ENCODE measurements at places on chromosomes 5 and 9.

GRCh38 chr5:16304846-16305245 is 125.3 kb upstream of the MARCHF11 start:
- no peak for ATAC-seq

DNA sequence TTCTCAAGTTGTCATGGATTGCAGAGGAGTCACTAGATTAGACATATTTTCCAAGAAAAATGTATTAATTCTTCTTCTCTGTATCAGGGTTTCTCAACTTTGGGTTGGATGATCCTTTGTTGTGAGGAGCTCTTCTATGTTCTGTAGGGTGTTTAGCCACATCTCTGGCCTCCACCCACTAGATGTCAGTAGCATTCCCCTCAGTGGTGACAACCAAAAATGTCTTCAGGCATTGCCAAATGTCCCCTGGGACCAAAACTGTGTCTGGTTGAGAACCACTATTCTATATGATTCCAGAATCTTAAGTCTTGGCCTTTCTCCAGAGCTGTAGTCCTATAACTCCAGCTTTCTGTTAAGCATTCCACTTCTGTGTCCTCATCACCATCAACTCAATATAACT is 220.9 kb downstream of the KIAA0825 start:
- ATAC-seq, result no peak

GRCh38 chr5:168669668-168670378 is 90.7 kb upstream of the PANK3 start:
- ATAC-seq, result no peak

DNA sequence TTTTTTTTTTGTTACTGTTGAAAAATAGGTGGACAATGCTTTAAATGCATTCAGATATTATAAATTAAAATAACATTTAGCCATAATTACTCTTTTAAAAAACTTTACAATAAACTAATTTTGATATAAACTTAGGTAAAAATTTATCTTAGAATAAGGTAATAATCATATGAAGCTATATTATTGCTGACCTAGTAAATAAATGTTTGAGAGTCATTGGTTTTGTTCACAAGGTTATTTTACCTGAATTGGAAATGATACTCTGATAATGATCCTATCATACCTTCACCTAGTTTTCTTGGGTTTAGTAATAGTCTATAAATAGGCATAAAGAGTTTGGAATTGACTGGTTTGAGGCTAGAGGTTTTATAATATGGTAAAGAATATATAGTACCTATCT is 1076.4 kb upstream of the CDH6 start:
- ATAC-seq, result no peak

DNA sequence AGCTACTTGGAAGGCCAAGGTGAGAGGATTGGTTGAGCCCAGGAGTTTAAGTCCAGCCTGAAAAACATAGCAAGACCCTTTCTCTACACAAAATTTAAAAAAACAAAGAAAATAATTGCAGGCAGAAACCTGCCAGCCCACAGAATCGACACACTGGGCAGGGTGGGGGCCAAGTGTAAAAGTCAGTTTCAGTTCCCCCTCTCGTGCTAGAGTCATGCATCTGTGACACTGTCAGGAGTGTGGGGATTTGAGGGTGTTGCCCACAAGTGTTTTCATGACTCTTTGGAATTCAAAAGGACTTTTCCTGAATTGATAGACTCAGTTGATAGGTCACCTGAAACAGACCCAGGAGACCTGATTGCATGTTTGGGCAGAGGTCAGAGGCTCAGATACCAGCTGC is 47.6 kb downstream of the PRRC2B start:
- no peak for ATAC-seq

GRCh38 chr9:19032406-19032805 is 603 bp downstream of the SAXO1 start:
- ATAC-seq, result no peak

- no peak for ATAC-seq
These were observed 55.0 kb upstream of the APC start for GRCh38 chr5:112682621-112683061.

- ATAC-seq, result no peak
These were observed 112.3 kb upstream of the SMIM23 start for GRCh38 chr5:171673328-171673727.

DNA sequence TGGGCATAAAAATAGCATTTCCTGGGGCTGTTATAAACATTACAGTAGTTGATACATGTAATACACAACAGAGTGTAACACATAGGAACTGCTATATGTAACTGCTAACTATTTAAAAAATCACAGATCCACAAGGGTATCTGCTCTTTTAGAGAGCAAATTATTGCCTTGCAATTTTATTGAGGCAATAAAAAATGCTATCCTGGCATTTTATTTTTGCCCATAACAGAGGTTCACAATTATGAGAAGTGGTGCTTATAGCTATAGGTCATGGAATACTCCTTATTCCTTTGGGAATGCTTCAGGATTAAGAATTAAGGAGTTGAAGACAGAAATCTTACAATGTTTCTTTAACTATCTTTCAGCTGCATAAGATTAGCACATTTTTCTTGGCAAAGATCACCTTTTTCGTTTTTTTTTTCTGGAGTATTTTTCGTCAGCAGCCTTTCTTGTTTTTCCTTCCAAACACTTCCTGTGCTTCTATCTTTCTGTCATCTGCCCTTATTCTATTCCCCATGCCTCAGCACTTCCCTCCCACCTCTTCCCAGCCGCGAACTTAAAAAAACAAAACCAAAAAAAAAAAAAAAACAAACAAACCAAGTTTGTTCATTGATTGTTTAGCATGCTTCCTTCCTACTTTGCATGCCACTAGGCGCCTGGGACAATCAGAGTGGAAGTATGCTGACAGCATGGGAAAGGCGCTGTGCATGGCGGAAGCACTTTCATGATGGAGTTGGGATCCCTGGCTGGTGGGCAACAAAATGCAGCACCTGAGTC is 264.2 kb downstream of the MAST4 start:
- ATAC-seq, result no peak

- no peak for ATAC-seq
These were observed 150.1 kb downstream of the BNC2 start for GRCh38 chr9:16720386-16720785.

GRCh38 chr9:105698348-105698870 is 4.1 kb downstream of the TMEM38B start:
- no peak for ATAC-seq

- ATAC-seq, result peak; percentile 80
These were observed 41.5 kb downstream of the SECISBP2 start for GRCh38 chr9:89359751-89360261.

- no peak for ATAC-seq
These were observed 34.3 kb downstream of the SLC44A1 start for GRCh38 chr9:105278751-105279150.

- no peak for ATAC-seq
These were observed 17.6 kb upstream of the CDK7 start for GRCh38 chr5:69217151-69217511.

GRCh38 chr5:76790632-76791290 is 28.1 kb upstream of the F2RL1 start:
- peak; percentile 94 for ATAC-seq

DNA sequence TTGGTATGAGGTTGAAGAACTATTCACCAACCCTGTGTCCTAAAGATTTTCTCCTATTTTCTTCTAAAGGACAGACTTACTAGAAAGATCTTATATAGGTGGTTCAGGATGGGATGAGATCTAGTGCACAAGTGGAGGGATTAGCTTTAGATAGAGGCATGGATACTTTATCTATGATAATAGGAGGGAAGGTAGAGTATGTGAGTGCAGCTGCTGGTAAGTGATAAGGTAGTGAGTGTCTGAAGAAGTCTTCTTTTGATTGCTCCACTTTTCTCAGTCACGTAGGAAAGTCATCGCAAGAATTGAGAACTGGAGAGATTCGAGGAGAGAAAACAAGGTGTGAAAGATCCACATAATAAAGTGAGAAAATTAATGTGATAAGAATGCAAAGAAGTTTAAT is 6.0 kb upstream of the NDUFS4 start:
- no peak for ATAC-seq

DNA sequence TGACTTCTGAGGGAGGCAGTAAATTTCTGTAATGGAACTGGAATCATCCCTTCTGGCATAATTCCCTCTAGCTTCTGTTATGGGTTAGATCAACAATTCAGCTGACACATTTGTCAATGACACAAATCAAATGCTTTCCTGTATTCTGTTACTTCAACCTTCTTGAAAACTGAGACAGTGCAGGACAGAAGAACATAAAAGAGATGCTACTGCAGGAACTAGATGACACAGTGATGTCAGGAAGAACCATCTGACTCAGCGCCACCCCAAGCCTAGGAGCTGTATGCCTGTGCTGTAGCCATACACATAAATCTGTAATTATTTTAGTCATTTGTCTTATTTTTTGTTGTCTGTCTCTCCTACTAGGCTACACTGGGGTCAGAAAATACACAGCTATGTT is 18.2 kb upstream of the CEP120 start:
- ATAC-seq, result peak; percentile 82

- no peak for ATAC-seq
These were observed 283.3 kb downstream of the TMEM167A start for GRCh38 chr5:82793808-82794419.

DNA sequence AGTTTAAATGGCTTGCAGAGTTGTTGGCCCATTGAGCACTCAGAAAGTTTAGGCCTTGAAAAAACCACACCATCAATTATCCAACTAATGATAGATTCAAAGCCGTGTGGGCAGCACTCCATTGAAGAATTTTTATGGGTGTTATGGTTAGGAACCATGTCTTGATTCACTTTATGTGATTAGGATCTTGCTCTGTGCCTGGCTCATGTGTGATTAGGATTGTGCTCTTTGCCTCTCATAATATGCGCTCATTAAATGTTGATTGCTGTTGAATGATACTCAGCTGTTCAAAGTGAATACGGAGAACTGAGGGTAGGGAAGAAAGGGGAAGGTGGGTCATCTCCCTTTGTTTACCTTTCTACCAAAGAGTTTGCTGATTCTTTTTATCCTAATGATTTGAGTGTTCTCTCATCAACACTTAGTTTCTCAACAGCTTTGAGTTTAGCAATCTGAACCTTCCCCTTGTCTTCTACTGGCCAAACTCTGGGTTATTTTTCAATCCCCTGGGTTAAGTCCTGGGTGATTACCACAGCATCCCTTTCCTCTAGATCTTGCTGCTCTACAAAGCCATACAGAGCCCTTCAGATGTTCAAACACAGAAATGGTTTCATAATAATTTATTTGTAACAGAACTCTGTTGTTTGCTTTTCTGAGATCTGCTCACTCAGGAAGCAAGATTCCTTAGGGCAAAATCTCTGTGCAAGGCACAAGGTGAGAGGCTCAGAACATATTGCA is 668.8 kb upstream of the RGMB start:
- no peak for ATAC-seq

- ATAC-seq, result no peak
These were observed 658.1 kb upstream of the ARRDC3 start for GRCh38 chr5:92041206-92041605.

DNA sequence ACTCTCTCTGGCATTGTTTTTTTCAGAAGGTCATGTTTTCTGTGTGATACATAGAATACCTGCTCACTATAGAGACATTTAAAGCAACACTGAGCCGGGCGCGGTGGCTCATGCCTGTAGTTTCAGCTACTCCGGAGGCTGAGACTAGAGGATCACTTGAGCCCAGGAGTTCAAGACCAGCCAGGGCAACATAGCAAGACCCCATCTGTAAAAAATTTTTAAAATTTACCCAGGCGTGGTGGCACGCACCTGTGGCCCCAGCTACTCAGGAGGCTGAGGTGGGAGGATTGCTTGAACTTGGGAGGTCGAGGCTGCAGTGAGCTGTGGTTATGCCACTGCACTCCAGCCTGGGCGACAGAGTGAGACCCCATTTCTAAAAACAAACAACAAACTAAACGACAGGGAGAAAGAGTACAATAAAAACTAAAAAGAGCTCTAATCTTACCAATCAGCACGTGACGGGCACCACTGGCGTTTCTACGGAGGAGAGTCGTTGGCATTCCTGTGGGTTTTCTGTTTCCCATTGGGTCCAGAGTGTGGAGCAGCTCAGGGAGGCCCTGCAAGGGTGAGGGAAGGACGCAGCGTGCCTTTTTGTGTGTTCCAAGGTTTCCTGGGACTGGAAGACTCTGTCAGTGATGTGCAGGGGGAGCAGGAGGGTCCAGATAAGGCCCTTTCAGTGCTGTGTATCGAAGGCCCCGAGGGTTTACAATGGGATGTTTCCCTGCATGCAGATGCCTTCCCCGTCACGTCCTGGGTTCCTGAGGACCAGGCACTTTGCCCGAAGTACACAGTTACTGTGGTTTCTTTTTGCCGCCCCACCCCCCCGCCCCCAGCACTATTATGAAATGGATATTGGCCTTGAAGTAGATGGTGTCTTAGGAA is 7.2 kb upstream of the RNU6ATAC start:
- ATAC-seq, result no peak

- no peak for ATAC-seq
These were observed 62.0 kb downstream of the DROSHA start for GRCh38 chr5:31469886-31470285.

DNA sequence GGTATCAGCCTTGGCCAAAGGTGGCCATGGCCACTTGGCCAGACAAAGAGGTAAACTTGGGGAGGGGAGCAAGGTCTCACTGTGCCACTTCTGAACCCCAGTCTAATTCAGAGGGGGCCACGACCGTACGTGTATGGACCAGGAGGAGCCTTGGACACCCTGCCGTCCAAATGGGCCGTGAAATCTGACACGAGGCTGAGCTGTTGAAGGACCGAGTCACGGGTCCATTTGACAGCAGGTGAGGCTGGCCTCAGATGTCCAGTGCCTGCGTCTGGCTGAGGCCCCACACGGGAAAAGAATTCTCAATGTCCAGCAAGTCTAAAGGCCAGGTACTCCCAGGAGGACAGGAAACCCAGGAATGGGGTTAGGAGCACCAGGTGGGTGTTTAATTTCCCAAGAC is 17.7 kb downstream of the CMBL start:
- ATAC-seq, result no peak

- no peak for ATAC-seq
These were observed 45.9 kb downstream of the AMBP start for GRCh38 chr9:114031948-114032840.

DNA sequence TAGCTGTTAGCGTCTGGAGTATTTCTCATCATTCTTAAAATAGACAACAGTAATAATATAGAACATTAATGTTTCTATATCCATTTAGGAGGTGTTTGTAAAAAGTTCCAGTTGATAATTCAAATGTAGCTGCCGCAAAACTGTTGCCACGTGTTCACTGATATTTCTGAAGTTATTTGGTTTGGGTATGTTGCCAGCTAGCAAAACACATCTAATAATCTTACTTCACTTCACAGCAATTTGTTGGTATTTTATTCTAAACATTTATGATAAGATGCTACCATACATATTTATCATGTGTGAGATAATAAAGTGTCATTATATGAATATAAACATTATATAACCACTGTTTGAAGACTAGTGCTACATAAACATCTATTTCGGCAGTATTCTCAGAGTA is 101.6 kb downstream of the CDH12 start:
- no peak for ATAC-seq

- no peak for ATAC-seq
These were observed 49.9 kb upstream of the IL13 start for GRCh38 chr5:132608107-132608506.

GRCh38 chr9:133691191-133691590 is 47.0 kb downstream of the SARDH start:
- no peak for ATAC-seq

DNA sequence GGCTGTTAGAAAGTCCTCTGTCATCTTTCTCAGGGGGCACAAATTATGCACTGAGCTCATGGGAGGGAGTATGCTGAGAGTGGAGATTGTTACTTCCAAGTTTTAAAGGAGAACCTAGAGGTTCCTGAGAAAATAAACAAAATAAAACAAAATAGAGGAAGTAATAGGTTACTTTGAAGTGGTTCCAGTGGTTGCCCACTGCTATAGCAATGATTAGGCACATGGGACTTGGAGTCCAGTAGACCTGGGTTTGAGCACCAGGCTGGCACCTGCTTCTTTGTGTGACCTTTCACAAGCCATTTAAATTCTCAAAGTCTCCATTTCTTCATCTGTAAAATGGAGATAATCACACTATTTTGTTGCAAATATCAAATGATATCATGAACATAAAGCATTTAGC is 13.8 kb upstream of the CDC23 start:
- ATAC-seq, result no peak
